ENCODE measurements at places on chromosomes 3 and 15.

- no peak for DNase-seq
These were observed 160.8 kb upstream of the TLE3 start for GRCh38 chr15:70258369-70259027.

DNA sequence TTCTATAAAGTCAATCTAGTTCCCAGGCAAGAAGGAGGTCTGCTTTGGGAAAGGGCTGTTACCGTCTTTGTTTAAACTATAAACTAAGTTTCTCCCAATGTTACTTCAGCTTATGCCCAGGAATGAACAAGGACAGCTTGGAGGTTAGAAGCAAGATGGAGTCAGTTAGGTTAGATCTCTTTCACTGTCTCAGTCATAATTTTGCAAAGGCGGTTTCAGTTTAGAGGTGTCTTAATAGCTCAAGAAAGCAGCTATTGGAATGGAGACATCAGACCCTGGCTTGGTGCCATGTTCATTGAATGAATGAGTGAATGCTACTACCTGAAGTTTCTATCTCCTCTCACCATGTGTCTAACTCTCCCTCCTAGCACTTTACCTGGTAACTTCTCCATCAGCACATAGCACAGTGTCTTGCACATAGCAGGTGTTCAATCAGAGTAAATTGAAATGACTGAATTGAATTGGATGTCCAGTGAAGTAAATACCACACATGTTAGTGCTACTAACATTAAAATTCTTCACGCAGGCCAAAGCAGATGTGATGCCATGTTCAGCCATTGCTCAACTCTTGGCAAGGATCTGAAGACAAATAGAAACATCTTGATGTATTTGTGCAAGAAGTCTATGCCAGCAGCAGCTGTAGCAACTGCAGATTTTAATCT is 28.2 kb downstream of the CLEC3B start:
- DNase-seq = no peak

- no peak for DNase-seq
These were observed 202.2 kb upstream of the CTNNB1 start for GRCh38 chr3:40996827-40997710.

- no peak for DNase-seq
These were observed 80.1 kb upstream of the ARHGEF3 start for GRCh38 chr3:56881841-56882240.

- no peak for DNase-seq
These were observed 35.8 kb downstream of the IQGAP1 start for GRCh38 chr15:90423801-90424319.

DNA sequence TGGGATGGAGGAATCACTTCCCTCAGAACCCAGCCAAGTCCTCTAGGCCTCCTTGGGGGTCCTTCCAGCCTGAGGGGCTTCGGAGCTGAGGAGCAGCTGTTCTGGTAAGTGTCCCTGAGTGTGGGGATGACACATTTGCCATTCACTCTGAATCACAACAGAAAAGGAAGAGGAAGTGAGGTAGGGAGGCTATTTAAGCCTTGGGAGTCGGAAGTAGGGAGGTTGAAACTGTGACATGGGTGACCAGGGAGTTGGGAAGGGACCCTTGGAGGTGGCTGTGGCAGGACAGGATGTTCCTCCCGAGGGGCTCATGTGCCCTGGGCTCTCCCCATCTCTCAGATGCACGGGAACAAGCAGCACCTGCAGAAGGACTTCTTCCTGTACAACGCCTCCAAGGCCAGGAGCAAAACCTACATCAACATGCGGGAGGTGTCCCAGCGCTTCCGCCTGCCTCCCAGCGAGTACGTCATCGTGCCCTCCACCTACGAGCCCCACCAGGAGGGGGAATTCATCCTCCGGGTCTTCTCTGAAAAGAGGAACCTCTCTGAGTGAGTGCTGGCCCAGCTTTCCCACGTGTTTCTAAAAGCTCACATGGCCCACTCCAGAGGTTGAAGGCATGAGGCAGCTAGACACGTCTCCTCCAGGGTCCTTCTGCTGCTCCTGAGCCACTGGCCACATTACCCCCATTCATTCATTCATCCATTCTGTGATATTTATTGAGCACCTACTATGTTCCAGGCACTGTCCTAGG is 43.3 kb downstream of the CAPN3 start:
- DNase-seq = no peak

DNA sequence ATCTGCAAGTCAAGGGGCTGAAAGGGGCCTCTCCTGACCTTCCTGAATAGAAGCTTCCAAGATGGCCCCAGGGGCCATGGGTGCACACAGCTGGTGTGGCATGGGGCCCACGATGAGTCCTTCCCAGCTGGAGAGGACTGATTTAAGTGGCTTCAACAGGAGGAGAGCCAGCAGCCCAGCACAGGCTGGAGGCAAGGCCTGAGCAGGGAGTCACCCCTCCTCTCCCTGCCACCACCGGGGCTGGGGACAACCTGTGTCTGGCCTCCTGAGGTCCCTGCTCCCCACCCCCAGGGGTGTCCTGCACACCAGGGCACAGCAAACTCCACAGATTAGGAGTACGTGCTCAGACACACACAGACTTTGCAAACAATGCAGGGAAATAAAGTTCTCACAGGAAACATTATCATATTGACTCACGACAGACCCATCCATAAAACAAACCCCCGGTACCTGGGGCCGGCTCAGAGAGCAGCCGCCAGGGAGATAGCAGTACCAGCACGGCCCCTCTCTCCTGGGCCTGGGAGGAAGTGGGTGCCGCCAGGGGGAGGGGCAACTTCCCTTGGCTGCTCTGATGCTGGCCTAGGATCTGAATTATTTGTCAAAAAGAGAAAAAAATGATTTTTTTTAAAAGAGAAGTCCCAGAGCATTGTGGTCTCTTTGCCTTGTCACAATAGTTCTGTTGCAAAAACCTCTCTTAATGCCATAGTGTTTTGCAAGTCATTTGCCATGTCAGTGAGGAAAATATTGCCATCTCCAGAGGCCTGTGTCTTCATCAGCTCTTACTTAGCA is 21.9 kb upstream of the TSEN2 start:
- peak; percentile 79 for DNase-seq

Data from large intestine (tissue), 12 donors.